Non-pigmented ciliary epithelial cell (primary cell): ENCODE measurements at places on chromosomes 3 and 15.

DNA sequence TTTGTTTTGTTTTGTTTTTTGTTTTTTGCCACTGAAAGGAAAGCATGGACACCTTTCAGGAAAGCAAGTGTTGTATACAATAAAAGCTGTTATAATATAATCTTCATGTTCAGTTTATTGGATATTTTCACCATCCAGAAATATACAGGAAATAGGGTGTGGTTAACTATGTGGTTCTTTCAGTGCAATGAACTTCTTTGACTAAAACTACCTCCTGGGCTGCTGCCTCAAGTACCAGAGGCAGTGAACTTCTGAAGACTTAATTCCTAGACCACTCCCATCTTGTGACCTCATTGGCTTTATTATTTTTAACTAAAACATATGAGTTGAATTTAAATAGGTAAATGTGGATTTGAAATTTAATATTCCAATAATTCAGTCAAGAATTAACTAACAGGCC lies 27.1 kb upstream of the TBL1XR1 start:
- DNase-seq: no peak

DNA sequence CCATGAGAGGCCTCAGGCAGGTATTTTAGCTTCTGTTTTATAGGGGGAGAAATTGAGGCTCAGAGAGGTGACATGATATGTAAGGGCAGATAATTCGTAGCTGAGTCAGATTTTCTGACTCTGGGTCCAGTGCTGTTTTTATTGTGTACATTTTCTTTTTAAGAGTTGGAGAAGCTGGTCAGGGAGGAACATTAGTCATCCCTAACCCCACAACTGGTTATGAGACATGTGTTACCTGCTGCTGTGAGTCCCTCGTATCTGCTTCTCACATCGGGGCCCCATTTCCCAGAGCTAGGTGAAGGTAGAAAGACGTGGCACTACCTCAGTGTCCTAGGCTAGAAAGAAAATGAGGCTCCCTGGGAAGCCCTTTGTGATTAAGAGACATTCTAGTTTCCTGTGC lies 28.6 kb downstream of the GALNT15 start:
- DNase-seq: peak; percentile 38

DNA sequence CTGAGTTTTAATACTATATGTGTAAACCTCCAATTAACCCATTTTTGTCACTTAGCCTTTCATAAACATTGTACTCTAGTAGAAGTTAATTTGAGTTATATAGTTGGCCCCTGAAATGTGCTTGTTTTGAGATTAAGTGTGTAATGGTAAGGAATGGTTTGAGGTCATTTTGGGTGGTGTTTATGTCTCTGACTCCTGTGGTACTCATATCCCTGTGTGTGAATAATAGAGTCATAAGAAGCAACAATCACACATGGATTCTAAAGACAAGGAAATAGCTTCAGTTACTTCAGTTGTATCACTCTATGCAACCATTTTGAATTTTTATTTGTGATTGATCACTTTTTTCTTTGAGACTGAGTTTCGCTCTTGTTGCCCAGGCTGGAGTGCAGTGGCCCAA lies 408.5 kb downstream of the MFSD1 start:
- no peak for DNase-seq

DNA sequence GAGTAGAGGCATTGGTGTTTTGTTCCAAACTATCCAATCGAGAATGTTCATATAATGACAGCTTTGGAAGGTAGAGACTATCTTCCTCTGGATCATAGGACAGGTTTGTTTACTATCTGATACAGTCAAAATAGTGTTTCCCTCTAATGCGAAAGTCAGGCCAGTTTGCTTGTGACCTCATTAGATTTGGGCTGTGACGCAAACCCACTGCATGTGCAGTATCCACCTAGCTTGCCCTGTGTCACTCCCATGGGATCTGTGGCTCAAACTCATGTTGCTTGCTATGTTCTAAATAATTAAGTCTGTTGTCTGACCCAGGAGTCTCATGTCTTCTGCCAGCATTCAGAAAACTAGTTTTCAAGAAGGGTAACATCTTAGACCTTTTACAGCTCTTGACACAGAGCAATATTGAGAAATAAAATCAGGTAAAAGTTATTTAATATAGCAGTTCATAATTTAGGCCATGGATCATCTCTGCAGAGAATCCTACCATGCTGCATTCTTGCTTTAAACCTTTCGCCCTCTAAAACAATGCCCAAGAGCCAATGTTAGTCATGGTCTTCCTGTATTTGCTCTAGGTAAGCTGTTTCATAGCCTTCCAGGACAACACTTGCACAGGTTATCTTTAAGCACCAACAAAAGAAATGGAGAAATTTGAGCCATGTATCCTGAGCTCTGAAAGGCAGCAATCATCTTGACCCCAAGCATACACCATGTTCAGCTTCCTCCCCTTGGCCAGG lies 26.4 kb downstream of the NIT2 start:
- DNase-seq: no peak

DNA sequence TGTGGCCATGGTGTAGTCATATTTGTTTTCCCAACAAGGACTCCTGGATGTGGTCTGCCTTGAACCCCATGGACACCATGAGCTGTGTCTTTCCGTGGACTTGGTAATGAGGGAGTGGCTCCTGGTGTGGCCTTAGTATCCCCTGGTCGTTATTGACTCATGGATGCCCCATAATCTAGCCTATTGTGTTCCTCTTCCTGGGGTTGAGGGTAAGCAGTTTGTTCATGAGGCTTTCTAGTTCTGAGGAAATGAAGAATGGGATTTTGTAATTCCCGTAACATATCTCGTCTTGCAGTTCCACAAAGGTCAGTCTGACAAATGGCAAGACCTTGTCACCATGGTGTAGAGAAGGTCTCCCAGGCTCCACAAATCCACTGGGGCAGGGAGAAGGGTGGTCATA lies 22.6 kb downstream of the RAB7A start:
- DNase-seq: no peak

GRCh38 chr3:128800241-128801187 lies 74.5 kb downstream of the RAB7A start:
- no peak for DNase-seq

- peak; percentile 34 for DNase-seq
Measured at GRCh38 chr3:151345859-151346258, 16.5 kb upstream of the P2RY13 start.

DNA sequence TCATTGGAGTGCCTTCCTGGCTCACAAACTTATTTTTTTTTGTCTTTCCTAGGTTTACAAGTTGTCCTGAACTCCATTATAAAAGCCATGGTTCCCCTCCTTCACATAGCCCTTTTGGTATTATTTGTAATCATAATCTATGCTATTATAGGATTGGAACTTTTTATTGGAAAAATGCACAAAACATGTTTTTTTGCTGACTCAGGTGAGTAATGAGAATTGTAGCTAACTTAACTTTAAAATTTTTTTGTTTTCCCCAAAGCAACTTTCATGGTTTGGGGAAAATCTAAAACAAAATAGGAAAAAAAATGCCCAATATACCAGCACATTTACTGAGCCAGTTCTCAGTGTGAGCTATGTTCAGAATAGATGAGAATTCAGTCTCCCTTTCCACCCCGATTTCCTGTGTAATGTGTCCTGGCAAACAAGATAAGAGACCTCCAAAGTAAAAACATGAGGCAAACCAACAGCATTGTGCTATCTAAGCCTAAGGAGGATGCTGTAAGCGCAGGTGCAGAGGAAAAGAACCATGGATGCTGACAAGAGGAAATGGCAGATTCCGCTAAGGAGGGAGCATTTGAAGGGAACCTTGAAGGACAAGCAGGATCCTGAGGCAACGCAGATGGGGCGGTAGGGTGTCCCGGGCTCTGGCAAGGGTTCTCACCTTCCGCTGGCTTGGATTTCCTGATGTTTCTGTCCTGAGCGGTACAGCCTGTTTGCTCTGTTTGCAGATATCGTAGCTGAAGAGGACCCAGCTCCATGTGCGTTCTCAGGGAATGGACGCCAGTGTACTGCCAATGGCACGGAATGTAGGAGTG lies 171.4 kb downstream of the CACNA1D start:
- no peak for DNase-seq

- DNase-seq: no peak
Measured at GRCh38 chr3:128557531-128558280, 64.7 kb upstream of the GATA2 start.

- no peak for DNase-seq
Measured at GRCh38 chr15:63895194-63895593, 61.4 kb upstream of the HERC1 start.

- no peak for DNase-seq
Measured at GRCh38 chr15:98555173-98555515, 93.2 kb upstream of the IGF1R start.

GRCh38 chr3:168269001-168269400 lies 173.3 kb upstream of the GOLIM4 start:
- no peak for DNase-seq

GRCh38 chr3:78605178-78605577 lies 1162.6 kb downstream of the ROBO1 start:
- no peak for DNase-seq

GRCh38 chr3:177196008-177196455 lies 1.2 kb downstream of the TBL1XR1 start:
- DNase-seq: no peak

GRCh38 chr15:91921188-91921842 lies 67.8 kb downstream of the SLCO3A1 start:
- no peak for DNase-seq

DNA sequence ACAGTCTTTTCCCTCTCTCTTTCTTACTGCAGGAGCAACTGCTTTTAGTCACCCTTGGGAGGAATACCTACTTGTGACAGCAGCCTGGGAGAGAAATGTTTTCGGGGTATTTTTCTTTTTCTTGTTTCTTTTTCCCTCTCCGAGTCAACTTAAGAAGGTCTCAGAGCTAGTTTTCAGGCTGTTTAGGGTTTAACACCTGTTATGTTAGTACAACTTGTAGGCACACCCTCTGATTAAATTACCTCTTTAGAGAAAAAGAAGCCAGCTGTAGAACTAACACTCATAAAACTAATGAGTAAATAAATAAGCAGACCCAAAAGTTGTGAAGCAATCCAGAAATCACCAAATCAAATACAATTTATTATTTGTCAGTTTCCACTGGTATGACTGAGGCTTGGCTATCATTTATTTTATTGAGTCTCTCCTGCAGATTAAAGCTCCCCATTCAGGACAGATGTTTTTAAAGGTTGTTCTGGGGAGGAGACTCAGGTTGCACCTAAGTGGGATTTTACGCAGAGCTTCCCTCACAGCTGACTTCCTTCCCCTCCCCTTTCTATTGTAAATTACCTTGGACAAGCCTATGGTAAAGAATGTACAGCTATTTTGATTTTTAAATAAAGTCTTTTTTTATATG lies 112.5 kb downstream of the FOXB1 start:
- no peak for DNase-seq

DNA sequence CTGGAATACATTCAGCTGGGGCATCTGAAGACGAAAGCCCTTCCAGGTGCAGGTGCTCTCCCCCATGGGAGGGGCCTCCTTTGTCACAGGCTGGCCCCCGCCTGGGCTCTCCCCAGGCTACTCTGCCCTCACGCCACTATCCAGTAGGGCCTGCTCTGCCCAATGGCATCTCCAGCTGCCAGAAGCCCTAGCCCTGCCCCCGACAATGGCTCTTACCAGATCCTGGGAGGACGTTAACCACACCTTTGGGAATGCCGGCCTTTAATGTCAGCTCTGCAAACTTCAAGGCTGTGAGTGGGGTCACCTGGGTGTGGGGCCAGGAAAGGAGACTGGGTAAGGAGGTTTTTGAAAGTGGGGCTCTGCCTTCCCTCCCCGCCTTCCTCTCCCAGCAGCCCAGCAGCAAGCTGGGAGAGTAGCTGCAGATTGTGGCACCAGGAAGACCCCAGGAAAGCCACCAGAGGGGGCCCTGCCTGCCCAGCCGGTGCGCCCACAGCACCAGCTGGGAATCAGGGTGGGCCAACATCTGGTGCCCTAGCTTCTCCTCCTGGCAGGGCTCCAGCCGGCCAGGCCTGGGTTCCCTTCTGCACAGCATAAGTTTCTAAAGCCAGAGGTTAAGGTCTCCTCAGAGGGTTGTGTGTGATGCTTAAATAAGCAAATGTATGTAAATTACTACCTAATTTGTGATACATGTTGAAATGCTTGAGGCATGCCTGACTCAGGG lies 40.4 kb upstream of the SLC41A3 start:
- DNase-seq: no peak

DNA sequence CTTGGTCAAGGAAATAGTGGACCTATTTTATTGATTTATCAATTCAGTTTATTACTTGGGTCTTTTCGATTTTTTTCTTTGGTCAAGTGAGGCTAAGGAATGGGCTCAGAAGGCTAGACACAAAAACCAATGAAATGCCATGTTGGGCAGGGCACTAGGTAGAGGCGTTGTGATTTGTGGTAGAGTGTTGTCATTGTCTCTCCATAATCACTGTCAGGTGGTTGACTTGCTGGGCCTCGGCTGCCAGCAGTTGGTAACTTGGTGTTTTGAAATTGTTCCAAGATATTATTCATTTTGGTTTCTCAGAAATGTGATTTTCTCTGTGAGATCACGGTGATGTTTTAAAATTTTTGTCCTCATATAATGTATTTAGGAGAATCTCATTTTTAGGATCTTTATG lies 173.6 kb downstream of the KLHL25 start:
- DNase-seq: no peak

- DNase-seq: no peak
Measured at GRCh38 chr15:101145362-101145761, 106.5 kb downstream of the CHSY1 start.

GRCh38 chr3:73783811-73784210 lies 159.1 kb upstream of the PDZRN3 start:
- no peak for DNase-seq

DNA sequence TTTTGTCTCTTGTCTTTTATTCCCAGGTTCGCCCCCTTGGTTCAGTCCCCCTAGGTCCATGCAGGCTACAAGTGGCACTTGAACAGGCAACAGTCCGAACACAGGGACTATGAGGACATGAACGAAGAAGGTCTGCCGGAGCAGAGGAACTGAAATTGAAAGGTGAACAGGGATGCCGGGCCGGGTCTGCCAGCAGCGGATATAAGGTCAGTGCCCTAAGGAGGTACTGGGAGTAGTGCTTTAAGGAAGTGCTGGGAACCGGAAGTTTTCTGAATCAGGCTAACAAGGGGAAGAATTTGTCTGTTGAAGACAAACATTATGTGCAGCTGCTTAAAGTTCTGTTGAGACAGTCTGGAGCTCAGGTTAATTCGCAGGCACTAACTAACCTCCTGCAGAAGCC lies 46.8 kb downstream of the LSM3 start:
- no peak for DNase-seq

DNA sequence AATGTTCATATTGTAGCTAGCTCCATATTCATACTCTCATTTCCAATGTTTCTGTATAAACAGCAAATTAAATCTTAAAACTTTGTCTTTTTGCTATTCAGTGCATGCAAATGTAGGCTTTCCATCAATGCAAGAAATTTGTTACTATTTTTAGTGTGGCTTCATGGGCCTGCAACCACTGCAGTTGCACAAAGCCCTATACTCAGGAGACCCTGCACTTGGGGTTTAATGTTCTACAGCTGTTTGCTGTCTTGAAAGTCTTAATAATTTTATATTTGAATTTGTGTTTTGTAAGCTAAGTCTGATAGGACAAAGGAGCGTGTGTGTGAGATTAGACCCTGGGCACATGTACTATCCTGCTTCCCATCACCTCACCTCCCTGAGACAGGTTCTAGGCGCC lies 9.6 kb downstream of the PYDC2 start:
- DNase-seq: no peak
